ENCODE measurements at places on chromosomes 1 and 21.

- DNase-seq: no peak
These were observed 6.8 kb downstream of the GPR161 start for GRCh38 chr1:168129933-168130332.

GRCh38 chr21:38570596-38570995, 72.3 kb upstream of the ERG start:
- no peak for DNase-seq

- no peak for DNase-seq
These were observed 3.9 kb downstream of the LAMB3 start for GRCh38 chr1:209648346-209648745.

DNA sequence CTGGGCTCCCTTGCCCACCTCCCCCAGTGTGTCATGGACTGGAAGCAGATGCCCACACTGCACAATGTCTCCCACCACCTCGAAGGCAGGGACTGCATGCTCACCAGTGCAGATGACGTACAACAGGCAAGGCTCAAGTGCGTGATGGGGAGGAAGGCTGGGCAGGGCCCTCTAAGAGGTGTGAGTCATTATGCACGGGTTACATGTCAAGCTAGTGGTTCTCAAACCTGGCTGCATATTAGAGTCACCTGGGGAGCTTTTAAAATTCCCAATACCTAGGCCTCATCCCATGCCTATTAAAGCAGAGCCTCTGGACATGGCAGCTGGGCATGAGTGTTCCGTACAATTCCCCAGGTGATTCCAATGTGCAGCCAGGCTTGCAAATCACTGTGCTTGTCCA, 137.9 kb upstream of the NGF start:
- DNase-seq: no peak

GRCh38 chr1:17225140-17225539, 20.2 kb downstream of the PADI1 start:
- no peak for DNase-seq

GRCh38 chr1:33898881-33899280, 35.0 kb downstream of the HMGB4 start:
- DNase-seq: no peak

GRCh38 chr1:93474321-93474720, 26.4 kb downstream of the FNBP1L start:
- DNase-seq: no peak

GRCh38 chr1:205710201-205711062, 30.1 kb upstream of the SLC45A3 start:
- DNase-seq: no peak

GRCh38 chr1:94527447-94528031, 14.0 kb downstream of the F3 start:
- DNase-seq: peak; percentile 32

- no peak for DNase-seq
These were observed 6.8 kb downstream of the RRAGC start for GRCh38 chr1:38852780-38853179.

- no peak for DNase-seq
These were observed 80.6 kb downstream of the TNFSF18 start for GRCh38 chr1:172970186-172970585.

DNA sequence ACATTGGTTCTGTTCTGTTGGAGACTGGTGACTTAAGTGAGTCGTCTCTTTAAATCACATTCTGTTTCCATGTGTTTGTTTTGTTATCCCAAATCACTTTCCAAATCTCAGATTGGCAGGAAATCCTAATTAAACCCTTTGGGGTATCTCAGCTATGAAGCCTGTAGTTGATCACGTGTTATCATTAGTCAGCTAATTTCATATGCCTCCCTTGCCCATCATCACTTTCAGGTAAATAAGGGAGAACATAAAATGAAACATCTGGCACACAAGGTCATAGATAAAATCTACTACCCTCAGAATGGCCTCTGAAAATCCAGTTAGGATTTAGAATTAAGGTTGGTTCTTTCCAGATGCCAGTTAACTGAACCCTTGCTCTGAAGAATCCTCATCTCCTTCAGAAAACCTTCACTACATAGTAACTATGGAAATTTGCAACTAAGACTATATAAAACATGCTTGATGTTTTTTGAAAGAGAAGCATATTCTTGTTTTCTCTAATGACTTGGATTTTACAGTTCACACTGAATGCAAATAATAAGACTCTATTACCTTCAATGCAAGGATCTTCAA, 401.5 kb downstream of the DSCAM start:
- no peak for DNase-seq

- DNase-seq: peak; percentile 33
These were observed 371 bp downstream of the ARID1A start for GRCh38 chr1:26696119-26696653.

- no peak for DNase-seq
These were observed 270.3 kb downstream of the SDCCAG8 start for GRCh38 chr1:243526180-243526579.

DNA sequence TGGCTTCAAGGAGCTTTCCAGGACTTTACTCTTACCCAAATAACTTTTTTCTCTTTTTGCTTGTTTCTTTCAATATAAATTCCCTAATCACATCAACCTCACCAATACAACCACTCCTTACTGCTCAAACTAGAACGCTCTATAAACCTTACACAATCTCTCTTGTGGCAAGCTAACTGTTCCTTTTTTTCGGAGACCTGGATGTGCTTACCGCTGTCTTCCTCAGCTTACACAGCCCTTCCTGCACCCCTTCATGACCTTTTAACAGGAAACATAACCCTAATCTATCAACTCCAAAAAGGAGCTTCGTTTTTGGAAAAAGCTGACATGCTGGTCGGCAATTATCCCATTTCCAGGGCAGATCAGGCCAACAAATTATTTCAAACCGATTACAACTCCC, 24.1 kb upstream of the SLC2A5 start:
- no peak for DNase-seq

DNA sequence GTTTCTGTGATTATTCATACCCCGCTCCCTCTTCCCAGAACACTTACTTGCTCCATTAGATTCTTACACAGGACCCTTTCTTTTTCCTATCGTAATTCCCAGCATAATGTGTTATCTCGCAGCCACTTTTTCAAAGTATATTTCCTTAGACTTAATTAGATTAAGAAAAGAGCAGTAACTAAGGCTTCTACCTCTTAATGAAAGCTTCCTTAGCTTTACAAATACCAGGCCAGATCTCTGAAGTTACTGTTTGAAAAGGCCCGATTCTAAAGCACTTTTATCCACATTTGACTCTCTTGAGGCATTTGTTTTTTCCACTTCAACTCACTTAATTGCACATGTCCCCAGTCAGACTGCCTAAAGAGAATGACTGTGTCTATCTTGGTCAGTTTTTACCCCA, 1264.3 kb upstream of the ADGRL2 start:
- DNase-seq: no peak

DNA sequence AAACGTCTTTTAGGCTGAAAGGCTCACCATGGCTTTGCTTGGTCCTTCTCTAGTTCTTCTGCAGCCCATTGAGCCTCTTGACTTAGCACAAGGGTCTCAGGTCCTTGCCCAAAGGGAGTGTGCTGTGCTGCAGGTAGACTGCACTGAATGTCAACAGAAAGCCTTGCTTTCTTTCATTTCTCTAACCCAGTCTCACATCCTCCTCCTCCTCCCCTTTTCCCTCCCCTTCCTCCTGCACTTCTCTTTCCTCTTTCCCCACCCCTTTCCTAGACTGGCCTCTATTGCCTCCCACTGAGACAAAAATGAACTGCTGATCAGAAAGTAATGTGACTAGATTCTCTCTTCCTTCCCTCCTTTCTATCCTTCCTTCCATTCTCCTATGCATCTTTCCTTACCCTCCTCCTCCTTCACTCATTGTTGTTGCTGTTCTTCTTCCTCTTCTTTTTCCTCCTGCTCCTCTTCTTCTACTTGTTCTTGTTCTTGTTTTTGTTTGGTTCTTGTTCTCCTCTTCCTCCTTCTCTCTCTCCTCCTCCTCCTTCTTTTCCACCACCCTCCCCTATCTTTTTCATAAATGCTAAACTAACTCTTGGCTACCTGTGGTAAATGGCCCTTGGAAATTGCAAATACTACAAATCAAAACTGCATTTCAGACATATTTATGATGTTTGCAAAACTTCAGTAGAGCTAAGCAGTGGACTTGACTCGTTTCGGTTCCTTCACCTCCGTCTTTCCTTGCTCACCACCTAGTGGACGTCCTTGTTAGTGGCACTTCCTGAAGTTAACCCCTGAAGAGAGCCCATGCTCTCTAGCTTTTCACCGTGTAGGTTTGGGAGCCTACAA, at the start of gene SELL:
Gene SELL, minus strand, starts transcription at position 152 of the 840 bp plus-strand sequence. Its CDS starts 122 bp downstream, at position 30.
- DNase-seq: peak; percentile 61

- no peak for DNase-seq
These were observed 104.6 kb upstream of the IVNS1ABP start for GRCh38 chr1:185421485-185422107.

- no peak for DNase-seq
These were observed 8.9 kb downstream of the RNF187 start for GRCh38 chr1:228496084-228496483.

DNA sequence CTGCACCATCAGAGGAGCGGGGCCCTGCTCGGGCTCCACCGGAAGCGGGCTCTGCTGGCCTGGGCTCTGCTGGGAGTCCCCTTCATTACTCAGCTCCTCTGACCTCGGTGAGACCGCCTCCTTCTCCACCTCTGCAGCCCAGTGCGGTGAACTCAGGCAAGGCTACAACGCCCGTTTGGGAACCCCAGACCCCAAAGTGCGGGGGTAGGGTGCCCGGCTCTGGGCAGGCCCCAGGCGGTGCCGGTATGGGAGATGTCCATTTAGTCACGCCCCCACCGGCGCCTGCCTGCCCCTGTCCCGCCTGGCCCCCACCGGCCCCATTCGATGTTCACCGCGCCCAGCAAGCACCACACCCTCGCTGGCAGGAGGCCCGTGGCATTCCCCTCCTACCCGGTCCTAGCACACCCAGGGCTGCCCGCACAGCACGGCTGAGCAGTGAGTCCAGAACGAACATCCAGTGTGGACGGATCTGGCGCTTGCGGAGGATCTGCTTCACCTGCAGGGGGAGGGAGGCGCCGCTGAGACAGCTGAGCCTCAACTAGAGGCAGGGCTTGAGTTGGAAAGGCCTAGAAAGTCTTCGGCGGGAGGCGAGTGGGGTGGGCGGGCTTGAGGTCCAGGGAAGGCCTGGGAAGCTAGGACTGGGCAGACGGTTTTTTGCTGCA, 10.0 kb downstream of the MAP3K6 start:
- no peak for DNase-seq

DNA sequence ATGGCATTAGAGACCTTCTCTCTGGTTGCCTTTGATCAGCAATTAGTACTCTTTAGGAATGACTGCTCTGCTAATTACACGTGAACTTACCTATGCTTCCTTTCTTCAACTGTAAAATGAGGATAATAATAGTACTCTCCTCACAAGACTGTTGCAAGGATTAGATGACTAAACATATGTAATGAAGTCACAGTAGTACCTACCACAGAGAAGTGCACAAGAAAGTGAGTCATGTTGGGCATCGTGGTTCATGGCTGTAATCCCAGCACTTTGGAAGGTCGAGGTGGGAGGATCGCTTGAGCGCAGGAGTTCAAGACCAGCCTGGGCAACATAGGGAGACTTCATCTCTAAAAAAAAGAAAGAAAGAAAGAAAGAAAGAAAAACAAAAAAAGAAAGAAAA, 68.1 kb upstream of the AK4 start:
- no peak for DNase-seq

DNA sequence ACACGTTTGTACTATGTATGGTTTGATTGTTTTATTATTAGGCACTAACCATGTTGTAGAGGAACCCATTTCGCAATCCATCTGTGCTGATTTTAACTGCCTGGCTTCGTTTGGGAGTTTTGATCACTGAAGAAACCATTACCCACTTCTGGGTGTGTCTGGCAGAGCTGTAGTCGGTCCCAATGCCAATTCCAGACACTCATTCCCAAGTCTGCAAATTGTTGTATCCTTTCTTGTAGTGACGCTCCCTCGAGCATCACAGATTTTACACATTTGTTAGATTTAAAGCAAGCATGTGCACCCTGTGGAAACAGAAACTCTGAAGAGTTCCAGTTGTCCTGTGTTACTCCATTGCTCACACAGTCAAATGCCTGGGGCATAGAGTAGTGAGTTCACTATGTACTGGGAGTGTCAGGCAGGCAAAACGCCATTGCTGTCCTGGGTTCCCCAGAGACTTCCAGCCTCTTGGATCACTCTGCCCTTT, 31.0 kb upstream of the EFCAB14 start:
- DNase-seq: no peak

- no peak for DNase-seq
These were observed 91.2 kb downstream of the TRABD2B start for GRCh38 chr1:47906009-47906432.

DNA sequence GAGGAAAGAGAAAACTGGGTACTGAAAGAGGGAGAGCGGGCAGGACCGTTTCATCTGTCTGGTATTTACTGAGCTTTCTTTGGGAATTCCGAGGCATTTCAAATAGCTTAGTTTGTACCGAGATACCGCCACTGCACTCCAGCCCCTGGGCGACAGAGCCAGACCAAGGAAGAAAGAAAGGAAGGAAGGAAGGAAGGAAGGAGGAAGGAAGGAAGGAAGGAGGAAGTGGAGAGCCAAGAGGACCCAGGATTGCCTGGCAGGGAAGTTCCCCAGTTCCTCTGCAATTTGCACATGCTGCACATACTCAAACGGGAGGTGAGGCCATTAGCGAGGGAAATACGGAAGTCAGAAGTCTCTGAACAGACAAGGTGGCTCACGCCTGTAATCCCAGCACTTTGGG, 961 bp upstream of the FUCA1 start:
- no peak for DNase-seq

GRCh38 chr1:55466373-55466772, 251.2 kb upstream of the USP24 start:
- DNase-seq: no peak

GRCh38 chr21:45283035-45283610, 4.6 kb downstream of the POFUT2 start:
- no peak for DNase-seq

GRCh38 chr1:37438037-37438868, 36.1 kb upstream of the ZC3H12A start:
- no peak for DNase-seq

GRCh38 chr21:37555672-37556261, 189.2 kb downstream of the DYRK1A start:
- no peak for DNase-seq

DNA sequence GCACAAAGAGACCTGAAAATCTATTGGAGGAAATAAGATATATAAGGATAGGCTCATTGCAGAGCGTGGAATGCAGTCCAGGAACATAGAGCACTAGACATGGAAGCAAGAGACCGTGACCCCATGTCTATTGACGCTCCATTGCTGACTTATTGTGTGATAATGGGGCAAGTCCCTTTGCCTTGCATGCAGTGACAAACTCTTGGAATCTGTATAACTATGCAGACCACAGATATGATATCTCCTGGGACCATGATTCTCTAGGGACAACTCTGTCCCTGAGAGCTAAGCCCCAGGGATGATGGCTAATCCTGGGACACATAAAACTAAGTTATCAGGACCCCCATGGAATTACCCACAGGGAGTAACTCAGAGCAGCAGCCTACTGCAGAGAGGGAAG, 73.1 kb upstream of the PRDX6 start:
- DNase-seq: no peak

All from HAP-1 (cell line).